Occipital lobe (tissue), 3 donors: ENCODE measurements at places on chromosomes 1 and 21.
A peak's percentile ranks its signal among the peaks of the same experiment; 100 is the strongest.

DNA sequence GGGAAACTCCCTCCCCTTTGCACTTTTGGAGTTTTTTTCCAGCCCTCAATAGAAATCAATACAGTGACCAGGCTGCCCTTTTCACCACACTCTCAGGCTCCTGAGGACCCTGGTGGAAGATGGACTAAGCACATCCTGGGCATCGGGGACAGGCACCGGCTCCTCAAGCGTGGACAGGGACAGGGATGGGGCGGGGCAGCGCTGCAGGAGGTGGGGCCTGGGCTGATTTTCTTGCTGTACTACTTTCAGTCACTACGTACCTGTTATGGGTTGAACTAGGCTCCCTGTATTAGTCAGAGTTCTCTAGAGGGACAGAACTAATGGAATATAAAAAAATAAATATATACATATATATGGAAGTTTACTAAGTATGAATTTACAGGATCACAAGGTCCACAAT, 2.5 kb downstream of the MX2 start:
- no peak for DNase-seq

GRCh38 chr1:162626761-162627160, 5.5 kb upstream of the DDR2 start:
- DNase-seq, result no peak

GRCh38 chr1:155196893-155197638, 10.6 kb downstream of the THBS3 start:
- DNase-seq, result no peak

DNA sequence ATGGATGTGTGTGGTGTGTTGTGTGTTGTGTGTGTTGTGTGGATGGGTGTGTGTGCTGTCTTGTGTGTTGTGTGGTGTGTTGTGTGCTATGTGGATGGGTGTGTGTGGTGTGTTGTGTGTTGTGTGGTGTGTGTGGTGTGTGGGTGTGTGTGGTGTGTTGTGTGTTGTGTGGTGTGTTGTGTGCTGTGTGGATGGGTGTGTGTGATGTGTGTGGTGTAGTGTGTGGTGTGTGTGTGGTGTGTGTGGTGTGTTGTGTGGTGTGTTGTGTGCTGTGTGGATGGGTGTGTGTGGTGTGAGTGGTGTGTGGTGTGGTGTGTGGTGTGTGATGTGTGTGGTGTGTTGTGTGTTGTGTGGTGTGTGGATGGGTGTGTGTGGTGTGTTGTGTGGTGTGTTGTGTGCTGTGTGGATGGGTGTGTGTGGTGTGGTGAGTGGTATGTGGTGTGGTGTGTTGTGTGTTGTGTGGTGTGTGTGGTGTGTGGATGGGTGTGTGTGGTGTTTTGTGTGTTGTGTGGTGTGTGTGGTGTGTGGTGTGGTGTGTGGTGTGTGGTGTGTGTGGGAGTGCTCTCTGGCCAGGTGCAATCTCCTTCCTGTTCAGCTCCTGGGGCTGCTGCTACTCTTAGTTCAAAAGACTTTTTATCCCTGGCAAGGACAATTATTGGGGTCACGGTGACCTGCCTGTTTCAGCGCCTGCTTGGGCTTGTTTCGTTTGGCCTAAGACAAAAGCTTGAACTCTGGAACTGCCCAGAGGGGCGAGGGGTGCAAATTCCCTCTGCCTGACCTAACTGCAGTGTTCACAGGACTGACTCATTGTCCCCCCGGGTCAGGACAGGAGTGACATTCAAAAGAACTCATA, 101.1 kb downstream of the UBIAD1 start:
- DNase-seq, result no peak

DNA sequence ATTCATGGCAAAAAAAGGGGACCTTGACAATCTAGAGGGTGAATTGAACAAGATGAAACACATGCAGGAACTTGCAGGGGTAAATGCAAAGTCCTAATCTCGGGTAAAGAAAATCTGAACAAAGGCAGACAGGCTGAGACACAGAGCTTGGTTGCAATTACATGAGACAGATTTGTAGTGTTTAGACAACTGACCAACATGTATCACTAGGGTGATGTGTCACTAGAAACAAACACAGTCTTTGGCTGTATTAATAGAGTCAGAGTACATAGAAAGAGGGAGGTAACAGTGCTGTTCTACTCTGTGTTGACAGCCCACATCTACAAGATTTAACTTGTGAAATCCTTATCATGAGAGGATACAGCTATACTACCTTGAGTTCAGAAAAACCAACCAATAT, 78.1 kb upstream of the GRIK3 start:
- no peak for DNase-seq

DNA sequence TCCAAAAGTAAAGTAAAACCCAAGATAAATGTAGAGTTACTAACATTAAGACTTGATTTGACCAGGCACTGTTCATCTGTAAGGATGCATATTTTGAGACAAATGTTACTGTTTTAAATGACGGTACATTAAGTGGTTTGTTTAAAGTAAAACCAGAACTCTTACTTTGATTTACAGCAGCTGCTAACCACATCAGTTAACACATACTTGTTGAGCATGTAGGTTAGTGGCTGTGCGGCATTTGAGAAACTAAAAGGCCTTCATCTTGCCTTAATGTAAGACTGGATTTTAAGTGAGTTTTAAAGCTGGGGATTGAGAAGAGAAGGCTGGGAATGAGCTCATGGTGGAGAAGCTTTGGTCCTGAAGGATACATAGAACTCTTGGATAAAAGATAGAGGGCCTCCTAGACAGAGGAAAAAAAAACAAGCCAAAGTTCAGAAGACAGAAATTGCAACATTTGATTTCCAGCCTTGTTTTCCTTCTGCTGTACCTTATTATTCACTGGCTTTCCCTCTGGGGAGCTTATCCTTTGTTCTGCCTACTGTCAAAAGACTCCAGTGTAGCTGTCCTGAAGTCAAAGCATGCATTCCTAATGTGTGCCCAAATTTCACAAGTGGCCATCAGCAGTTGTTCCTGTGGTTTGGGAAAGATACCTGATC, 66.6 kb downstream of the MTR start:
- no peak for DNase-seq

DNA sequence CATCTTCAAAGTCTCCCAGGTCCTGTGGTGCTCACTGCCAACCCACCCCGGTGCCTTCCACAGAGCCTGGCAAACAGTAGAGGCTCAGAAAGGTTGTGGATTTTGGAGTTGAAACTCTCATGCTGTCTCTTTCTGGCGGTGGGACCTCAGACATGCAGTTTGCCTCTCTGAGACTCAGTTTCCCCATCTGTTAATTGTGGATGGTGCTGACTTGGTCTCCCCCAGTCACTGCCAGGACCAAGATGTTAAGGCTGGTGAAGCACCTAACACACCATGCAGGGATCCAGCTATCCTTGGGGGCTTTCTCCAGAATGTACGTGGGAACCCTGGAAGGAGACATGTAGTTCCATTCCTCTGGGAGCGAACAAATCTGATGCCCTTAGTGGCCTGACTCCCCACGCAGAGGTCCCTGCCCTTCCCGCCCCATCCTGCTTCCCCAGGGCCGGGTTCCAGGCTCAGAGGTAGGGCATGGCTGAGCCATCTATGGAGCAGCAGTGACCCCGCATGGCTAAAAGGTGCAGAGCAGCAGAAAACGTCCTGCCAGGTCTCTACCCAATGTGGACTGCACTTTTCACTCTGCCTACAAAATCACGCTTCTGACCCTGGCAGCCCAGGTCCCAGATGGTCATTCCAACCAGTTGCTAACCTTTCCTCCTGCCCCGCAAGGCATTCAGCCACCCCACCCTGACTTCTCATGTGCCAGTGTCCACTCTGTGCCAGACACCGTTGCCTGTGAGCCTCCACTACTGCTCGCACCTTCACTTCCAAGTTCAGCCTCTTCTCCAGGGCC, 9.2 kb upstream of the TTC22 start:
- peak; percentile 15 for DNase-seq

DNA sequence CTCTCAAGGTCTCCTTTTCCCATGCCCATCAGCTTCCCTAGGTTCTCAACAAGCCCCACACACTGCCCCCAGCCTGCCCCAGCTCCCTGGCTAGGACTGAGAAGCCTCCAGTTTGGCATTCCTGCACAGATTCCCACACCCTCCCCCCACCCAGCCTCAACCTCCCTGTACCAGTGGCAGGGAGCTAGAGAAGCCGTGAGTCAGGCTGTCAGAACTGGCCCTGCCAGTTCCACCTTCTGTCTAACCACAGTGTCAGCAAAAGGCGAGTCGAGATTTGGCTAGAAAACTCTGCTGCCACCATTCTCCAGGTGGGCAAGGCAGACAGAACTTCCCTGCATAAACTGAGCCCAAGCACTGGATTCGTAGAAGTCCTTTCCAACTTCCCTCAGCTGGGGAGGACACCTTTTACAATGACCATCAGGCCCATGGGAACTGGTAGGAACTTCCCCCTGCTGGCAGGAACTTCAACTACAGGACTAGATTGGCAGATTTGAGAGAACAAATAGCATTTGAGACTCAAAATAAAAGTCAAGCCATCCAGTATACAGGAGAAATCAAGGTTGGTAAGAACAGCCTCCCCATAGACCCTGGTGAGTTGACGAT, 31.0 kb downstream of the TNNT2 start:
- DNase-seq, result no peak

GRCh38 chr1:198927129-198927528, 288.3 kb downstream of the PTPRC start:
- no peak for DNase-seq

DNA sequence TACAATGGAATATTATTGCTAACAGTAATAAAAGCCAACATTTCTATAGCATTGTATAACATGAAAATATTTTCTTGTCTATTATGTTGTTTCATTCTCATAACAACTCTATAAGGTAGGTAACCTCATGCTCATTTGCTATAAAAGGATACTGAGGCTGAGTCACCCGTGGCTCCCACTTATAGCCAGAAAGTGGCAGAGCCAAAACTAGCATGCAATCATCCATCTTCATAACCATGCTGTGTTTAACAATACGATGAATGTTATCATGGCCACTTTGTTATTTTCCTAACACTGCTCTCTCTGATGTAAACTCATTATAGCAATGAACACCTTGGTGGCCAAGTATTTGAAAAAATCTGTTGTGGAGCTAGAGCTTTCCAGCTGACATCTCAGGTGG, 80.8 kb upstream of the JUN start:
- no peak for DNase-seq

- DNase-seq, result no peak
Observed at GRCh38 chr21:38293765-38294164, 37.0 kb downstream of the KCNJ15 start.

- no peak for DNase-seq
Observed at GRCh38 chr1:91791691-91792488, 94.1 kb downstream of the TGFBR3 start.

DNA sequence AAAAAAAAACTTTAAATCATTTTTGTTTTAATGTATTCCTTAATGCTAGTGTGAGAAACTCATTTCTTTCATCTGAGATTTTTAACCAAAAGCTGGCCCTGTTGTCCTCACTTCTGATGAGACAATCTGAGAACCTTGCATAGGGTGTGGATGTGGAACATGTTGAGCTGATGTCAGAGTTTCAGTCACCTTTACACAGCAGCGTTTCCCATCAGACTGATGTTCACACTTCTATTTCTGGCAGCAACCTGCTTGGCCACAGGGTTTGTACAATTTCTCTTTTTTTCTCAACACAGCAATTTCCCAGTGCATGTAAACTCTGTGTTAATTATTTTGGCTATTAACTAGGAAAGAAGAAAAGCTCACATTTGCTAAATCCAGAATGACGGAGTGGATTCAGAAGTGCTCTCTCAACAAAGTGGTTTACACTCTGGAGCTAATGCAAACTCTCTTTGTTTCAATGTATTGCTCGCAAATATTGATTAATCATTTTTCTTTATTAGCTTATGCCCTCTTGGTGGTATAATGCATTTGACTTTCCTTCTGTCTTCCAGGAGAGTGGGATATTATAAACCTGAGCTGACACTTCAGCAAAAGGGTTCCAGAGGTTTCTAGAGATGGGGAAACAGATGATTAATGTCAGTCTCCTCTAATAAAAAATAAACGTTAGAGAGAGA, 70.5 kb upstream of the HSPA13 start:
- DNase-seq, result no peak

- DNase-seq, result no peak
Observed at GRCh38 chr1:4931486-4931885, 277.1 kb downstream of the AJAP1 start.

DNA sequence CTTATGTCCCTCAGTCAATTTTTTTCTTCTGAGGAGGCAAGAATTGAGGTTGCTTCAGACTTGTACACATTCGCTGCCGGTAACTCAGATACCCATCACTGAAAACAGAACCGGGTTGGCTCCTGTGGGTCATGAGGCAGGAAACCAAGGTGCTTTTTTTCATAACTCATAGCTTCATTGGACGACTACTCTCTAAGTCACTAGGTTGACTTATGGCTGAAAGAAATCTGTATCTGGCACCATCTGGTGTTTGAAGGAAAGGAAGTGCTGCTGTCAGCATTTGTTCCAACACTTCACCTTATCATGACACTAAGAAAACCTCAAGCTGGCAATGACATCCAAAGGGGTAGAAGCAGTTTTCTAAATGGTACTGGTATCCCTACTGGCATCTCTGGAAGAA, 82.3 kb downstream of the TBX19 start:
- no peak for DNase-seq

- peak; percentile 24 for DNase-seq
Observed at GRCh38 chr1:236608930-236609726, 4.8 kb upstream of the HEATR1 start.

- DNase-seq, result peak; percentile 18
Observed at GRCh38 chr1:33169290-33170055, 12.4 kb downstream of the TRIM62 start.

DNA sequence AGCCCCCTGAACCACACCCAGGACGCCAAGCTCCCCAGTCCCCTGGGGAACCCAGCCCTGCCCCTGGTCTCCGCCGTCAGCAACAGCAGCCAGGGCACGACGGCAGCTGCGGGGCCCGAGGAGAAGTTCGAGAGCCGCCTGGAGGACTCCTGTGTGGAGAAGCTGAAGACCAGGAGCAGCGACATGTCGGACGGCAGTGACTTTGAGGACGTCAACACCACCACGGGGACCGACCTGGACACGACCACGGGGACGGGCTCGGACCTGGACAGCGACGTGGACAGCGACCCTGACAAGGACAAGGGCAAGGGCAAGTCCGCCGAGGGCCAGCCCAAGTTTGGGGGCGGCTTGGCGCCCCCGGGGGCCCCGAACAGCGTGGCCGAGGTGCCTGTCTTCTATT, 42.7 kb upstream of the ARHGEF16 start:
- DNase-seq, result no peak

DNA sequence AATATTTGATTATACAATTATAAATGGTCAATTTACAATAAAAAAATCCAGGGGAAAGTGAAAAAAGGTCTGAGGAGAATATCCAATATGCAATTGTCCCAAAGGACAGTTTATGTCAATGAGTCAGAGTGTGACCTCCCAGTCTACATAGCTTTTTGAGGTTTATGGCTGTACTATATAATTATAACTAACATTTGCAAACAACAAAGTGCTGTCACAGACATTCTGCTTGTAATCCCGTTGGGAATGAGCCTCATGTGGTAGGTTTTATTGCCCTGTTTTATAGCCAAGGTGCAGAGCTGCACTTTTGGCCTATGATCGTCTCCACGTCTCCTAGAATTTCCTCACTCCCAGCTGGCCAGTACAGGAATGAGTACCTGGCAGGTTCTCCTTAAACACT, 103.8 kb downstream of the ADSS2 start:
- DNase-seq, result no peak

DNA sequence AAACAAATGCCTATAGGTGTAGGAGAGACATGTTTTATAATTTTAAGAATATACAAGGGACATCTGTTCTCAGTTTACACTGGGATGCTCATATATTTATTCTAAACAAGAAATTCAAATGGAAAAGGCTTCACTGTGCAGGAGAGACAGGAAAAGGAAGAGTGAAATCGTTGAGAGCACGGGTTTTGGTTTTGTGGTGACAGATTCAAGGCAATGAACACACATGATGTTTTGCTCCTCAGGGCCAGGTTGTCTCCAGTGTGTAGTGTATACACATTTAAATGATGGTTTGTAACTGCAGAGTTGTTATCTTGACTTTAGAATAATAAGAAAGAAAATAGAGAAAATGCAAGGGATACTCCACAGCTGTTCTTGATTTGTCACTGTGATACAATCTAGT, 73.7 kb downstream of the S1PR1 start:
- DNase-seq, result no peak
